ENCODE measurements at places on chromosomes 16 and 17.

GRCh38 chr17:17783825-17784656, 52.7 kb downstream of the SREBF1 start:
- peak; percentile 64 for DNase-seq

- no peak for DNase-seq
Measured at GRCh38 chr17:7133424-7133823, 18.8 kb upstream of the ASGR2 start.

- DNase-seq, result no peak
Measured at GRCh38 chr17:9307313-9307998, 268.2 kb downstream of the STX8 start.

GRCh38 chr17:47883589-47884426, 12.2 kb upstream of the SP2 start:
- DNase-seq, result no peak

DNA sequence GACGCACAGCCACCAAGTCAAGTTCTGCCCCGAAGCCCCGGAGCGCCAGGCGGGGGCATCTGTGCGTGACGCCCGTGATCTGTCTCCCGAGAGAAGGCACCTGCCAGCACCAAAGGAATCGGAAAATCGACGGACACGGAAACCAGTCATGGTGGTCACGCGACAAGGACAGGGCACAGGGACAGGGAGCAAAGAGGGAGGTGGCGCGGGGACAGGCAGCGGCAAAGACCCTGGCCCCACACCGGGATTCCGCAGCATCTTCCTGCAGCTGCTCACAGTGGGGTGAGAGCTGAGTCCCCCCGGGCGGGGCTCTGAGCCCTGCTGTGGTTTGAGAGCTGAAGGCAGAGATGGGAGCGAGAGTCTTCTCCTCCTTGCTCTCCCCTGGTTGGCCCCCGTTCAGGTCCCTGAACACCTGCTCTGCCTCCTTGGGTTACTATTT, 56.4 kb downstream of the ABR start:
- no peak for DNase-seq

- DNase-seq, result no peak
Measured at GRCh38 chr17:57034807-57035754, 50.0 kb upstream of the AKAP1 start.

- DNase-seq, result no peak
Measured at GRCh38 chr17:31508288-31509094, 117.0 kb downstream of the RAB11FIP4 start.

- DNase-seq, result no peak
Measured at GRCh38 chr16:68046106-68046505, 23.0 kb downstream of the DUS2 start.

GRCh38 chr16:89410322-89410721, 80.0 kb downstream of the ANKRD11 start:
- no peak for DNase-seq

DNA sequence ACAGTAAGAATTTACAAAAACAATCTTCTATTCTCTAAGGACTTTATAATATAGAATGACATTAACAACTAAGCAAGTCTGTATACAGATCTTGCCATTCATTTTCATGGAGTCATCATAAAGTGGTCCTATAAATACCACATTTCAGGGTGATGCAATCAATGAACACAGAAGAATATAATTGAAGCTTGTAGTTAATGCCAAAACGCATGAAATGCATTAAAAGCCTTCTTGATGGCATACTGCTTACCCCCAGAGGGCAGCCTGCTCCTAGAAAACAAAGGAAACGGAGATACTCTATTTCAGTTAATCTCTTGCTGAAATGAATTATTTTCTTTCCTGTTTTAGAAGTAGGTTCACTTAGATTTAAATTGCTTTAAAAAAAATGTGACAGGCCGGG, 45.2 kb upstream of the STAC2 start:
- no peak for DNase-seq

GRCh38 chr16:4744555-4745273, 10.4 kb downstream of the DNAAF8 start:
- DNase-seq, result no peak

- no peak for DNase-seq
Measured at GRCh38 chr17:59547131-59547915, 18.1 kb upstream of the DHX40 start.

DNA sequence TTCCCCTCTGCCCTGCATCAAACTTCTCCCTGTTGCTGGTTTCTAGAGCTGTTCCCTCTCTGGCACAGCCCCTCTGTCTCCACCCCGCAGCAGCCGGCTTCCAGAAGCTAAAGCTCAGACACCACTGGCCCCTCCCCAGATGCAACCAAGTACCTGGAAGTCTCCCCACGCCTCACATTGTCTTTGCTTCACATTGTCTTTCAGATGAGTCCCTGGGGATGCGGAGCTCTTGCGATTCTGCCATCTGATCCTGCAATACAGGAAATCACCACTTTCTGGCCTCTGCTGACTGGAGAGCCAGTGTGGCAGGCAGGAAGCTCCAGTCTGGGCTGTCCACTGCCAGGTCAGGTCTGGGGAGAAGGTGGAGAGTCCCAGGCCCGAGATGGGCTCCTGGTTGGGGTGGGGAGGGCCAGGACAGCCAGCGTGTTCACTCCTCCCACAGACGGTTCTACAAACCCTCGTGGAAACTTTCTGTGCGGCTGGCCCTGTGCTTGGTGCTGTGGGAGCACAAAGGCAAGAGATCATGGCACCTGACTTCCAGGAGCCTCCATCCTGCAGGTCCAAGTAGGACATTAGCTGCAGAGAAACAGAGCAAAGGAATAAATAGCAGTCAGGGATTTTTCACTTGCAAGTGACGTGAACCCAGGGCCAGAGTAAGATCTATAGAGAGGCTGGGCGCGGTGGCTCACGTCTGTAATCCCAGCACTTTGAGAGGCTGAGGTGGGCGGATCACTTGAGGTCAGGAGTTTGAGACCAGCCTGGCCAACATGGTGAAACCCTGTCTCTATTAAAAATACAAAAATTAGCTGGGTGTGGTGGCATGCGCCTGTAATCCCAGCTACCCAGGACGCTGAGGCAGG, 47.9 kb upstream of the MAP3K14 start:
- DNase-seq, result no peak

DNA sequence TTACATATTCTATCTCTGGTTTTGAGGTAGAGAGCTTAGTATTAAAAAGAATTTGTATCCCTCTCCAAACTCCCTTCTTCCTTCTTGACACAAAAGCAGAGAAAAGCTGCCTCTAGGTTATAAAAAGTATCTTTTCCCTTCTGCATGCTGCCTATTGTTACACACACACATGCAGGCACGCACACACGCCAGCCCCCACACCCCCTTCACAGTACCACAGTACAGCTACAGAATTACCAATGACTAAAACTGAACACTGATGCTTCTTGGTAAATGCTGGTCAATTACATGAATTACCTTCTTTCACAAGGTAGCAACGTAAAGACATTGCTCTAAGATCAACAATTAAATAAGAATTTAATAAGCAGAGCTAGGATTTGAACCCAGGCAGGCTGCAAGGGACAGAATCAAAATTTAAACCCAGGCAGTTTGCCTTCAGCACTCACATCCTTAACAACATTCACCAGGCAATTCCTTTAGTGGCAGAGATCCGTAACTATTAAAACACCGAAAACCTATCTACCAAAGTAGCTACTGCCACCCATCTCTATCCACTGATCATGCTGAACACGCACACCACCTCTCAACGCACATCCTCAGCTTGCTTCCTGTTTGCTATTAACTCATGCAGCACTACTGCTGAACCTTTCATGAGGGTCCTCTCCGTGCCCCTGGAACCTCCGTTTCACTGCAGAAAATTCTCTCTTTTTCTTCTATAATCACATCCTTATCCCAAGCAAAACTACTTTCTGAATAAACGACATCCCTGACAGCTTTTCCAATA, 37.8 kb downstream of the YWHAE start:
- DNase-seq, result no peak

DNA sequence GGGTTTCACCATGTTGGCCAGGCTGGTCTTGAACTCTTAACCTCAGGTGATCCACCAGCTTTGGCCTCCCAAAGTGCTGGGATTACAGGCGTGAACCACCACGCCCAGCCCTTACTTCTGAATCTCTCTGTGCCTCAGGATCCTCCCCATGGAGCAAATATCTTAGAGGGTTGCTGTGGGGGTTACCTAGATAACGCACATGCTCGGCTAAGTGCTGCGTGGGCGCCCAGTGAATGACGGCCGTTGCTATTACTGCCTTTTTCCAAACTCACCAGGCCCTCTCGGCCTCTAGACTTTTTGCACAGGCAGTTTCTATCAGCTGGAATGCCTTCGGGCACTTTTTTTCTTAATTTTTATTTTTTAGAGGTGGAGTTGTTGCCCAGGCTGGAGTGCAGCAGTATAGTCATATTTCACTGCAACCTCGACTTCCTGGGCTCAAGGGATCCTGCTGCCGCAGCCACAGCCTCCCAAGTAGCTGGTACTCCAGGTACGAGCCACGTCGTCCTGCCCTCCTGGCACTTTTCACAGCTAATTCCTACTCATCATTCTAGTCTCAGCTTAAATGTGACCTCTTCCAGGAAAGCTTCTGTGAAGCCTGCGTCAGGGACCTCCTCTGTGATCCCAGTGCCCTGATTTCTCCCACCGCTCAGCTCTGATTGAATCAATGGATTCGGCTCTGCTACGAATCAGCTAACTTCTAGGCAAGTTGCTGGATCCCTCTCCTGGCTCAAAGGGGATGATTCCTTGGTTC, 8.6 kb downstream of the CCDC102A start:
- DNase-seq, result no peak

DNA sequence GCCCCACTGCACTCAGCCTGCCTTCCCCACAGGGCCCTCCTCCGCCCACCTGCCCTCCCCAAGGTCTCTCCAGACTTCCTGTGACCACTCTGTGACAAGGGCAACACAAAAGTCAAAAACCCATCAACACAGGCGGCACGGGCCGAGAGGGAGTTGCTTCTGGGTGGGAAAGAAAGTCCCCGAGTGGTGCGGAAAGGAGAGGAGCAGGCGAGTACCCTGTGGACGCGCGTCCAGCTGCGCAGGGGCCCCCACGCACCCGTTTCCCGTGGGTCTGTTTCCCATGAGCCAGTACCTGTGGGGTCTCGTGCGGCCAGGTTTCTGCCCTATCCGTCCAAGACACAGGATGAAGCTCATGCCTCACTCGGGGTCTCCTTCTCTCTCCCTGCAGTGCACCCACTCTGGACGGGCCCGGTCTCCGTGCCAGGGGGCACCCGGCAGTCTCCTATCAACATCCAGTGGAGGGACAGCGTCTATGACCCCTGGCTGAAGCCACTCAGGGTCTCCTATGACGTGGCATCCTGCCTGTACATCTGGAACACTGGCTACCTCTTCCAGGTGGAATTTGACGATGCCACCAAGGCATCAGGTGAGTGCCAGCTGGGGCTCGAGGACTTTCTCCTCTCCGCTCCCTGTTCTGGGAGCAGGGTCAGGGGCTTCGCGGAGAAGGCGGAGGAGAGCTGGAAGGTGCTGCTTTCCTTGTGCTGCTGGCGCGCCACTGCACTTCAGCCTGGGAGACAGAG, 12.2 kb downstream of the CD2BP2 start:
- DNase-seq, result no peak

GRCh38 chr16:67240506-67240905, 6.8 kb downstream of the FHOD1 start:
- DNase-seq, result no peak

DNA sequence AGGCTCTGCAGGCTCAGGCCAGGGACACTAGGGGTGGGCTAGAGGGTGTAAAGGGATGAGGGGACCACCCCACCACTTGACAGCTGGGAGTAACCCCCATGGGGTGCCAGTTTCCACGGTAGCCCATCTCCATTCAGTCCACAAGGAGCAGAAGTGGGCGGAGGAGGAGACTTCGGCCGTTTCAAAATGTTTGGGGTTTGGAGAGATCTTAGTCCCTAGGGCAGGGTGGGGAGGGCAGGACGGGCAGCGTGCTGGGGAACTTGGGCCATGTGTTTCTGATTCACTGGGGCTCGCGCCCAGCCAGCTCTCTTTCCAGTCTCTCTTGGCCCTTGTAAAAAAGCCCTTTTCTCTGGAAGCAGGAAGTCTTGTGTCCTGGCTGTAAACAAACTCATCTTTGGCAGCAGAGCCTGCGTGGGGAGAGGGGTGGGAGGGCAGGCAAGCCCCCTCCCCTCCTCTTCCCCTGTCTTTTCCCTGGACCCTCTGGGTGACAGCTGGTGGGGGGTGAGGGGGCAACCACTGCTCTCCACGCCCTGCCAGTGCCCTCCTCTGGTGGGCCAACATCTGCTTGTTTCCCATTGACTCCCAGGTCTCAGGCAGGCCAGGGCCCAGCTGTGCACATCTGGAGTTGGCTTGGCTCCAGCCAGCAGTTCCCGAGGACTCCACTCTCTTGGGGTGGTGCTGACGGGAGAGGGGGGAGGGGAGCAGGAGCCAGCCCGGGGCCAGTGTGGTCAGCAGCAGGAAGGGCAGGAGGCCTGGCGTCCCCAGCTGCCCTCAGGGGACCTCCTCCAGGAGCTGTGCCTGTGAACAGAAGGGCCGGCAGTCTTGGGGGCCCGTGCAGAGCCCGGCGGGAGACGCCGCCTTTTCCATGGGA, 8.1 kb downstream of the CYGB start:
- peak; percentile 90 for DNase-seq

DNA sequence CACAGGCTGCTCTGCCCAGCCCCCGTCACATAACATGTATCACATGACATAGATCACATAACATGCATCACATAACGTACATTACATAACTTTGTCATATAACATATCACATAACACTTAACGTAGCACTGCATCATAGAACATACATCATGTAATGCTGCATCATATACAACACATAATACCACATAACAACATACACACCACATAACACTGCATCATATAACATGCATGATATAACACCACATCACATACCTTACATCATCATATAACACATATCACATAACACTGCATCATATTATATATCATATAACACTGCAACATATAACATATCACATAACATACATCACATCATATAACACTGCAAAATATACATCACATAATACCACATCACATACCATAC, 83.8 kb downstream of the AXIN2 start:
- DNase-seq, result no peak

DNA sequence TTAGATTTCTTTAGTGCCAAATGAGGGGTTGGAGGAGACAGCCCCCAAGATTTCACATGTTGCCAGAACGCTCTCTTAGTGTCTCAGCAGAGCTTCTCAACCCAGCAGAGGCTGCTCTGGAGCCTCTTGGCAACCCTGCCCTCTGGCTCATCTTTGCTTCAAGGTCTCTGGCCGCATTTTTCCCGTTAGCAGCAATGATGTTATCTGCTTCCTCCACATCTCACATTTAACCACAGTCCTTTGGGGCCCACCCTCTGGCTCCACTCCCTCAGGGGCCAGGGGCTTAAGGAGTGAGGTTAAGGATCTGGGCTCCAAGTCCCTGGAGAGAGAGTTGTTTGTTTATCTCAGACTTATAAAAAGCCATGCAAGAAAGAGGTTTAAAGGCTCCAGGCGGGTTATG, 3.3 kb upstream of the XYLT1 start:
- no peak for DNase-seq

- no peak for DNase-seq
Measured at GRCh38 chr16:73210686-73211085, 162.8 kb upstream of the ZFHX3 start.

DNA sequence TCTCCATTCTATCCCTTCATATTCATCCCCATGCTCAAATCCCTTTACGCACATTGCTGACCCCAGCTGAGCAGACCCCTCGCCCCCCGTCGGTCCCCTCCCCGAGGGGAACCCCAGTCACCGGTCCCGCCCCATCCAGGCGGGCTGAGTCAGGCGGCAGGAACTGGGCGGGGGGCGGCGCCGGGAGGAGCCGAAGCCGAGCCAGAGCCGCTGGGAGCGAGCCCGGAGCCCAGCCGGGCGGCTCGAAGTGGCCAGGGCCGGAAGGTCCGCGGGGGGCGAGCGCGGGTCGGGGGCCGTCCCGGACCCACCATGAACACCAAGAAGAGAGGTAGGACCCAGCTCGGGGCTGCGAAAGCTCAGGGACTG, 8.6 kb downstream of the RIPOR1 start:
- no peak for DNase-seq

GRCh38 chr17:68539548-68540467, 27.6 kb downstream of the PRKAR1A start:
- DNase-seq, result peak; percentile 27

All from muscle of arm (tissue), 14 donors.